Stimulated activated CD4-positive, alpha-beta T cell treated with anti-CD3 and anti-CD28 coated beads, TNF-alpha, amount 100 ng/mL, for 48 hours (primary cell): ENCODE measurements at places on chromosomes 4 and X.

- no peak for DNase-seq
These were observed 373.7 kb downstream of the AR start for GRCh38 chrX:67917421-67918010.

GRCh38 chr4:142040043-142040442 is 403.7 kb downstream of the IL15 start:
- no peak for DNase-seq

DNA sequence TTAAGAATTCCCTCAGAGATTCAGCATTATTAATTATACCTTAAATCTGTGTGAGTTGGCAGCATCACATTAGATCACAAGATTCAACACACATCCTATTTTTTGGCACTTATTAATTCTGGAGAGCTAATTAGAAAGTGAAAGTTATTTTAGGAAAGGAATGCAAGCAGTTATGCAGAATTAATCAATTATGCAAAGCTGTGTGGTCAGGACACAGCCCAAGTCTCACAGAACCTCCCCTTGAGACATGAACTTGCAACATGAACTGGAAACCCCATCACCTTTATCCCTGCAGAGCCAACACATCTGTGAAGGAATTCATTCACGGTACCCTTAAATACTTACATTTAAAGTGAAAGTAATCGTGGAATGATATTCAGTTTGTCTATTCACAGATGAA is 80.5 kb downstream of the TSPAN5 start:
- DNase-seq, result no peak

- no peak for DNase-seq
These were observed 524.9 kb downstream of the CENPC start for GRCh38 chr4:67020438-67020797.

GRCh38 chrX:48897157-48897624 is 377 bp downstream of the TIMM17B start:
- no peak for DNase-seq

GRCh38 chr4:72077346-72077745 is 45.5 kb downstream of the NPFFR2 start:
- no peak for DNase-seq

DNA sequence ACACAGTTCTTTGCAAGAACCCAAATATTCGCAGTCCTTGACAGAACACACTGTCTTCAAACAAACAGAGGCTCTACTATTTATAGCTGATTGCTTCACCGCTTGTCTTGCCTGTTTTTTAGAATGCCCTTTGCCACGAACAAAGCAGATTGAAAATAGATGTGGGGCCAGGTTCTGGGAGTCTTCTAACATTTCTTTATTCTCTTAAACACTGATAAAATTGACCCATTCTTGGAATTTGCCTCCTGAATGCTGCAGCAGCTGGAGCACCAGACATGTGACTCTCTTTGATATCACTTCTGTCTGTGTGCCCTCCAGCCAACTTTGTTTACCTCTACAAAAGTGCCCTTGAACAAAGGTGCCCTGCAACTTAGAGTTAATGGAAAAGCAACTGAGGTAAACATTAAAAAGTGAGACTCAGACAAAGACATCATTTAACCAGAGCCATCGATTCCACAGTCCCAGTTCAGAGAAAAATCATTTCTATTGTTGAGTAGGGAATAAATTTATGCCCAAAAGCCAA is 64.2 kb upstream of the SPP1 start:
- DNase-seq, result no peak

GRCh38 chr4:86092684-86093083 is 267.2 kb downstream of the MAPK10 start:
- DNase-seq, result no peak

GRCh38 chr4:24980740-24981139 is 50.0 kb downstream of the LGI2 start:
- DNase-seq, result no peak

DNA sequence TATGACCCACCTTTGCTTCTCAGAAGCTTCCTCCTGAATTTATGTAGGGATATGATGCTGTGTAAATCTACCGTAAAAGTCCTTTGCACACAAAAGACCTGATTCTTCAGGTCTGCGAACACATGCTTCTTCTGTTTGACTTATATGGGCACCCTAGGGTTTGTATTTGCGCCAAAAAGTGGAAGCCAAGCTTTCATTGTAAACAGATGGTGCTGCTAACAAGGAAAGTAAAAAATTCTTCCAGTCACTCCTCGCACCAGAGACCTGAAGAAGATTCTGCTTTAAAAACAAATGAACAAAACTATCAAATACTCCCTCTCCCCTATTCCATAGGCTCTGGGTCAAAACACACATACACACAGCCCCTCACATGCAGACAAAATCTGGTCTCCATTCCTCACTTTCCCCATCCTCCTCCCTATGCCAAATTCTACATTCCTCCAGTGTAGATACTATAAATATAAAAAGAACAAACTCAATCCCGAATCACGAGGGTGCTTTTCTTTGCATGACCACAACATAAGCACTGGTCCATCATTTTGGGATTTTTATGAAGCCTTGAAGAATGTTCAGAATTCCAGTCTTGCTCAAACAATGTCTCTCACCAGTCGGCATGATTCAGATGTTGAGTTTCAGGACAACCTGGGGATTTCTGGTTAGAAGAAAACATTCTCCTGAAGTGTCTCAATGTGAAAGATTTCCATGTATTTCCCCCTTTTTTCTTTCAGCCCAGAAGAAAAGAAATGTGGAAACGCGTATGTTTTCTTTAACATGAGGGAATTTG is 125.1 kb downstream of the PALLD start:
- no peak for DNase-seq

GRCh38 chr4:110198435-110199416 is at the start of gene ELOVL6:
TSS of gene ELOVL6 (minus strand) at chr4:110198615. CDS start at chr4:110198335, 280 bp downstream.
- no peak for DNase-seq

- DNase-seq, result no peak
These were observed 136.7 kb downstream of the ADAMTS3 start for GRCh38 chr4:72432282-72432681.

- DNase-seq, result no peak
These were observed 20.9 kb upstream of the USP27X start for GRCh38 chrX:49858341-49858740.

GRCh38 chr4:147987252-147987651 is 255.4 kb downstream of the ARHGAP10 start:
- no peak for DNase-seq

DNA sequence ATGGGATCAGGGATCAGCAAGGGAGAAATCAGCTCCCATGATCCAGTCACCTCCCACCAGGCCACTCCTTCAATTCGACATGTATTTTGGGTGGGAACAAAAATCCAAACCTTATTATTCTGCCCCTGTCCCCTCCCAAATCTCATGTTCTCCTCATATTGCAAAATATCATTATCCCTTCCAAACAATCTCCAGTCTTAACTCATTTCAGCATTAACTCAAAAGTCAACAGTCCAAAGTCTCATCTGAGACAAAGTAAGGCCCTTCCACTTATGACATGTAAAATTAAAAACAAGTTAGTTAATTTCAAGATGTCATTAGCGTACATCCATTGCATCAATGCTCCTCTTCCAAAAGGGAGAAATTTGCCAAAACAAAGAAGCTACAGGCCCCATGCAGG is 22.0 kb downstream of the UGT2B4 start:
- DNase-seq, result no peak

DNA sequence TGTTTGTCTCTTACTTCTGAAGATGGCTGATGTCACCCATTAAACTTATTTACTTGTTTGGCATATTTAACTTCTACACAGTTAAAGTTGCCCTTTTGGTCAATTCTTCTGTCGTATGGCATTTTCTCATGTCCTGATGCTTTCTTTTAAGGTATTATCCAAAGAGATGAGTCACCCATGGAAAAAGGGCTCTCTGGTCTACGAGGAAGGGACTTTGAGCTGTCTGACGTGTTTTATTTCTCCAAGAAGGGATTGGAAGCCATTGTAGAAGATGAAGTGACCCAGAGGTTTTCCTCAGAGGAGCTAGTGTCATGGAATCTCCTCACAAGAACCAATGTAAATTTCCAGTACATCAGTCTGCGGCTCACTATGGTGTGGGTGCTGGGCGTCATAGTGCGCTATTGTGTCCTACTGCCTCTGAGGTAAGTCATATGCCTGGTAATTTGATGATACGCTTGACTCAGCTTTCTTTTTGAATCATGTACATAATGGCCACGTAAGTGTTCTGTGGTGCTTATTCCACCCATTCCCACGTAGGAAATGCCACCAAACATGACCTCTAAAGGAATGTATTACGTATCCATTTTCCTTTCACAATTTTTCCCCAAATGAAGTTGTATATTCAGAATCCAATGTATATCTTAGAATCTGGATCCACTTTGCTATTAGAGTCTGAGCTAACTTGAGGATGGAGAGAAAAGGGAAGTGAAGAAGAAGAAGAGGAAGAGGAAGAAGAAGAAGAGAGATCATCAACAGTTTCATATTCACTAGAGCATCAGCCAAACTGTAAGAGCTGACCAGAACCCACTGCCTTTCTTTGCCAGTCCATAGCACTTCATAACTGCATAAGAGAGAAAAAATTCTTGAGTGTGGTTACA is 45.7 kb downstream of the GPAT3 start:
- DNase-seq, result no peak

DNA sequence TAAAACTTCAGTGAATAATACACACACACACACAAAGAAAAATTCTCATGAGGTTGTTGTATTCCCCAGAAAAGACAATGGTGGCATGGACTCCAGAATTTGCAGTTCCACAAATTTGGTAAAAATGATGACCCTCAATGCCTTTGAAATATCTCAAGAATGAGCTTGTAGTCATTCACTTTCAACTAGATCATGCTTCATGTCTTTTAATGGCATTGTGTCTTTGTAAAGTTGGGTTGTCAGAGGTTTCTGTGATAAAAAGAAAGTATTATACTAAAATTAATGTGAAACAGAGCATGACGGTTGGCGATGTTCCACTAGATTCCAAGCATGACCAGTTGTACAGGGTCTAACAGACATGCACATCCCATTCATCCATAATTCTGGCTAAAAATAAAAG is 685.0 kb upstream of the FRG1 start:
- DNase-seq, result no peak

GRCh38 chr4:6750286-6751221 is 32.0 kb upstream of the KIAA0232 start:
- no peak for DNase-seq

DNA sequence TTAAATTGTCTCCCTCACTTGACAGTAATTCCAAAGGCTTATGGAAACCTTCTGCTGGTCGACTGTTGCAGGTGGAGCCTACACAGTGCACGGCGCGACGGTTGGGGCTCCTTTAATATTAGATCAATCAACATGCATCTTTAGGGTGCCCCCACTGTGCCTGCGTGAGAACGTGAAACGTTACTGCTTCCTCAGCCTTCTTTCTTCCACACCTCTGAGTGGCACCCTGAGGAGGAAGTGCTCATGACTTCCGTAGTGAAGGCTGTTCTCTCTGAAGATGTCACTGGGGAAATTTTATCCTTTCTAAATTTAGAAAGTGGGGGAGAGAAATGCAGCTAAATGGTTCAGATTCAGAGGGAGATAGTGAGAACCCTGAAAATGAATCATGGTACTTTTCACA is 184.0 kb upstream of the ZFP42 start:
- no peak for DNase-seq

- DNase-seq, result no peak
These were observed 386 bp upstream of the TMEM184C start for GRCh38 chr4:147616849-147617172.

DNA sequence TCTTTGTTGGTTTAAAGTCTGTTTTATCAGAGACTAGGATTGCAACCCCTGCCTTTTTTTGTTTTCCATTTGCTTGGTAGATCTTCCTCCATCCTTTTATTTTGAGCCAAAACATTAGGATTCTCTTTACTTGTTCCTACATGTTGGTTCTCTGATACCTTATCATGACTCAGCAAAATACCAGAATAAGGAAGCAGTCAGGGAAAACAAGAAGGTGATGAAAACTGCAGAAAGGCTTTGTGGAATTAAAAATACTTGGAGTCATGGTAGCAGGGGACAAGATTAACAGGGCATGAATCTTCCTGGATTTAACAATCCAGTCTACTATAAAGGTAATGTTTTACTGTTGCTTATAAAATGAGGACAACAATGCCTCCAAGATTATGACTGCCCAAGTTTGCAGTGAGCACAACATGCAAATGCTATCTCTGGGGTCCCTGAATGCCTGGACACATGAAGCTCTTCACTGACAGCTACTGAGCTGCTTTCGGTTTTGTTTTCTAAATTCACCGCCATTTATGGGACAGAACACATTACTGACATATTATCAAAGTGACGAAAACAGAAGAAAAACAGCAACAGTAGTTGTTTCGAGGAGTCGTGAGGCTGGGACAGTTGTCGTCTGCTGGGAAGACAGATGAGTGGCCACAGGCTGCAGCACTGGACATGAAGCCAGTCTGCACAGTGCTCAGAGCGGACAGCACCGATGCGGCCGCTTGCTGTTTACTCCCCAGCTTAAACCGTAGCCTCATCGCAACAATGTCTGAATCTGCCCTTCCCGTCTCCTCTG is 174.5 kb upstream of the DKK2 start:
- no peak for DNase-seq

GRCh38 chr4:145609481-145610427 is 9.4 kb upstream of the MMAA start:
- DNase-seq, result no peak

GRCh38 chr4:127149086-127149485 is 483.7 kb upstream of the INTU start:
- DNase-seq, result no peak
